ENCODE measurements at places on chromosomes 7 and 10.
A peak's percentile ranks its signal among the peaks of the same experiment; 100 is the strongest.

GRCh38 chr10:69878951-69879350 lies 77.2 kb downstream of the COL13A1 start:
- DNase-seq: no peak
- H3K27me3 ChIP-seq: no peaks in the 10 kb centered on the region
- no peaks in the 10 kb centered on the region for H3K4me1 ChIP-seq

GRCh38 chr10:80693565-80693964 lies 155.9 kb downstream of the SH2D4B start:
- H3K4me1 ChIP-seq: no peaks in the 10 kb centered on the region
- H3K4me3 ChIP-seq: no peak overlapping the region
- no peaks in the 10 kb centered on the region for H3K36me3 ChIP-seq
- no peak overlapping the region for H3K27ac ChIP-seq
- H3K27me3 ChIP-seq: peaks cover 11% of the 10 kb centered on the region

- no peak overlapping the region for H3K27ac ChIP-seq
- H3K27me3 ChIP-seq: peaks cover 44% of the 10 kb centered on the region
- peak; percentile 89 for DNase-seq
- H3K4me1 ChIP-seq: peaks cover 60% of the 10 kb centered on the region
These were observed 36.0 kb downstream of the NRCAM start for GRCh38 chr7:108419961-108420908.

GRCh38 chr7:141014125-141014523 lies 628 bp downstream of the MRPS33 start:
- H3K36me3 ChIP-seq: peaks cover 7% of the 10 kb centered on the region
- peak overlapping the region; percentile 70 for H3K4me3 ChIP-seq
- H3K4me1 ChIP-seq: peaks cover 11% of the 10 kb centered on the region
- peak overlapping the region; percentile 95 for H3K27ac ChIP-seq
- DNase-seq: peak; percentile 64

- H3K4me1 ChIP-seq: no peaks in the 10 kb centered on the region
- DNase-seq: no peak
- no peaks in the 10 kb centered on the region for H3K36me3 ChIP-seq
These were observed 34.9 kb downstream of the COA1 start for GRCh38 chr7:43694399-43694748.

DNA sequence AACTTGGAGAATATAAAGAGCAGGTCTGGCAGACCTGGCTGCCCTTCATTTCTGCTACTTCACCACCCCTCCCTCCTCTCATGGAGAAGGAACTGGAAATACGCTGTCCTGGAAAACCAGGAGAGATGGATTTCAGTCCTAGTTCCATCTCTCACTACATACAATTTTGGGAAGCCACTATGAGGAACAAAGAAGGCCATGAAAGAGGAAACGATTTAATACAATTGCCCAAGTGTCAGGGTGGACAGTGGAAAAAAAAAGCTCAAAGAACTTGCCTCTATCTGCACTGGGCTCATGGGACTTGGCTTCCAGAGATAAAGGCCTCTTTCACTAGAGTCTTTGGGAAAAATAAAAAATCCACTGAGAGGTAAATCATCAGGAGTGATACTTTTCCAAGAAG lies 561.7 kb downstream of the KCNMA1 start:
- no peak overlapping the region for H3K4me3 ChIP-seq
- H3K36me3 ChIP-seq: no peaks in the 10 kb centered on the region
- H3K27me3 ChIP-seq: no peaks in the 10 kb centered on the region
- no peaks in the 10 kb centered on the region for H3K4me1 ChIP-seq
- no peak overlapping the region for H3K27ac ChIP-seq

DNA sequence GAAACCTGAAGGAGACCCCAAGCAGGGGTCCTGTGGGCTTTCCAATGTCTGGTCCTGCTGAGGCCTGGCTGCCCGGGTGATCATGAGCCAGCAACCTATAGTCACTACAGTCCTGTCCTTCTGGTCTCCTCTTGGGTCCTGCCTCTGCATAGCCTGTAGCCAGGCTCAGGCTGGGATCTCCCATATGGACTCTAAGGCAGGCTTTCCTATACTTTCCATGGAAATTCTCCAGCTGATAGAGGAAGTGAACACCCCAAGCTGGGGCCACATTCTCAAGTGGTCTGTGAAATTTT lies 26.4 kb downstream of the ANXA8 start:
- H3K4me3 ChIP-seq: no peak overlapping the region
- H3K36me3 ChIP-seq: no peaks in the 10 kb centered on the region
- H3K27ac ChIP-seq: no peak overlapping the region
- DNase-seq: no peak

DNA sequence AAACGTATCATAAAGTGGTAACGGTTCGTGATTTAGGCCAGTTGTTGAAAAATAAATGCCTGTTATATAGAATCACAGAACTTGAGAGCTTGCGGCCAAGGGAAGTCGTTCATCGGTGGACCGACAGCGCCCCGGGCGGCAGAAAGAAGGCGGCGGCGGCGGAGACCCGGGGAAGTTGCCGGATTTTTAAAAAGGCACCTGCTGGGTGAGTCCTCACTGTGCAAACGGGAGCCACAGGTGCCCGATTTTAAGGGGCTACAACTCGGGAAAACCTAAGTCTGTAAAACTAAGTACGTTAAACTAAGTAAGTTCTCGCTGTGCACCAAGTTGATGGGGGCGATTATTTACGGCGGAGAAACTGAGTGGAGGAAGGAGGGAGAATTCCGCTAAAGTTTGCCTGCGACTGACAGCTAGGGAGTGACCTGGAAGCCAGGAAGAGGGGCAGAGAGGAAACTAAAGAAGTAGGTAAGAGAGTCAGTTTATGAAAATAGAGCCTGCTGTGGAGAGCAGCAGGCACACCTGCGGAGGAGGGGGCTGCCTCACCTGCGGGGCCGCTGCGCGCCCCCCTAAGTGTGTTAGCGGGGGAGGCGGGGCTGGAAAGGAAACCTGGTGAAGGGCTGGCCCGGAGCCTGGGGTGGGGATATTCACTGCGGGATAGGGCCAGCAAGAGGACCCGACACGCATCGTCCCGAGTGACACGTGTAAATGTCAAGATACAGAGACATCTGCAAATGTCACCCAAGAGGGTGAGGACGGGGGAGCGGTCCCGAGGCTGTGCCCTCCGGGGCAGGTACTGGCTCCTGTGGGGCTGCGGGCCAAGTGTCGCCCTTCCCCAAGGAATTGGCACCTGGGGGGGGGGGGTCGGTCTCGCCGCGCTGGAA lies 996 bp downstream of the ADAM12 start:
- H3K4me3 ChIP-seq: no peak overlapping the region
- H3K36me3 ChIP-seq: no peaks in the 10 kb centered on the region
- H3K27ac ChIP-seq: no peak overlapping the region
- peaks cover 76% of the 10 kb centered on the region for H3K27me3 ChIP-seq
- no peaks in the 10 kb centered on the region for H3K4me1 ChIP-seq

- peak; percentile 93 for DNase-seq
- H3K4me1 ChIP-seq: no peaks in the 10 kb centered on the region
- peaks cover 4% of the 10 kb centered on the region for H3K36me3 ChIP-seq
- peak overlapping the region; percentile 14 for H3K4me3 ChIP-seq
- no peaks in the 10 kb centered on the region for H3K27me3 ChIP-seq
- H3K27ac ChIP-seq: no peak overlapping the region
These were observed 171.4 kb downstream of the ST7 start for GRCh38 chr7:117124591-117125220.

DNA sequence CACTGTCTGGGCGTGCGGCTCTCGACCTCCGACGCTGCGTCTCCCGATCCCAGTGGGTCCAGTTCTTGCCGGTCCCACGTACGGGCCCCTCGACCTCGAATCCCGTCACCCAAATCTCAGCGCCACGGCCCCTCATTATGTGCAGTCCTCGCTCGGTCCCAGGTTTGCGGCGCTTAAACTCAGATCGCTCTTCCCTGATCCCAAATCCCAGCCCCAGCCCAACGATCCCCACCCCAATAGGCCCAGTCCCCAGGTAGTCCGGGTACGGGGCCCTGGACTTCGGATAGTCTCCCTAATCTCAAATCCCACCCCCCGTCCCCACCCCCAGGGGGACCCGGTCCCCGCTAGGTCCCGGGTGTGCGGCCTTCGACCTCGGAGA lies 666 bp downstream of the HNRNPF start:
- peak overlapping the region; percentile 84 for H3K4me3 ChIP-seq
- H3K4me1 ChIP-seq: peaks cover 7% of the 10 kb centered on the region
- H3K27ac ChIP-seq: peak overlapping the region; percentile 98
- peaks cover 4% of the 10 kb centered on the region for H3K36me3 ChIP-seq
- DNase-seq: no peak

DNA sequence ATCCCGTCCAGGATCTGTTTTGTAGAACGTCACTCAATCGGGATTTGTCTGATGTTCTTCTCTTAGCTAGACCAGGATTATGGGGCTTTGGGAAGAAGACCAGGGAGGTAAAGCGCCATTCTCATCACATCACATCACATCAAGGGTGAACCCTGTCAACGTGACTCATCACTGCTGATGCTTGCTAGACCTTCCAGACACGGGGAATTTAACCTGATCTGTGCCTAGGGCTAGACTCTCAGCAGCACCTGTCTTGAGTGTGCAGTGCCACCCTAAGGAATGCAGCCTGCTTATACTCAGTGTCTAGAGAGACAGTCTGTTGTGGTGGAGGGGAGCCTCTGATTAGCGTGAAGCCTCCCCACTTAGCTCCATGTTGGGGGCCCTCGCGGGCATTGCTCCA lies 678.6 kb upstream of the FOXK1 start:
- no peaks in the 10 kb centered on the region for H3K4me1 ChIP-seq
- H3K27me3 ChIP-seq: peaks cover 2% of the 10 kb centered on the region
- no peaks in the 10 kb centered on the region for H3K36me3 ChIP-seq
- DNase-seq: no peak
- H3K4me3 ChIP-seq: no peak overlapping the region

DNA sequence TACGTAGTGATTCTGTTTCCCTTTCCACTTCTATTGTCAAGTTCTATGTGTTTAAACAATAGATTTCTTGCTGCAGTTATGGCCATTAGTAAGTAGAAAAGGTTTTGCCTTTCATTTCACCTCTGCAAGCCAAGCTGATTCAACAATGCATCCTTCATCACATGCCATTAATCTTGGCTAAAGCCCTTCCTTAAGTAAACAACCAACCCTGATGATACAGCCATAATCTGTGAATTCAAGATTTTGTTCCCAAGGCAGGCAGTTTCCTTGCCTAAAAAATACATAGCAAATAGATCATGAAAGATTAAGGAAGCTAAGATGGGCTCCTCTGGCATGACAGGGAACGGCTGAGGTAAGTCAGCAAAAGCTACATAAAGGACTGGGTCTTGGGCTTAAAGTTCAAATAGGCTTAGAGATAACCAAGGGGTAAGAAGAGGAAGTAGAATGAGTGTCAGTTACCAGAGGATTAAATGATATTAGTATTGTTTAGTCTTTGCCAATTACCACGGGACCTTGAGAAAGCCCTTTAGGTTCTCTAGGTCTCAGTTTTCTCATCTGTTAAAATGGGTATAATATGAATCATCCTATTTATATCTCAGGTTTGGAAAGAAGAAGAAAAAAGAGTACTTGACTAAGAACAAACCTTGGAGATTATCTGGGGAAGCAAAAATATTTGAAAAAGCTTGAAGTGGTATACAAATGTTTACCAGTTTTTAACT lies 35.9 kb upstream of the ANK3 start:
- H3K27ac ChIP-seq: no peak overlapping the region
- no peak for DNase-seq
- H3K4me1 ChIP-seq: no peaks in the 10 kb centered on the region
- no peaks in the 10 kb centered on the region for H3K27me3 ChIP-seq
- H3K36me3 ChIP-seq: no peaks in the 10 kb centered on the region
